Activated CD8-positive, alpha-beta memory T cell treated with anti-CD3 and anti-CD28 coated beads for 4 hours (primary cell): ENCODE measurements at places on chromosomes 5 and 9.

DNA sequence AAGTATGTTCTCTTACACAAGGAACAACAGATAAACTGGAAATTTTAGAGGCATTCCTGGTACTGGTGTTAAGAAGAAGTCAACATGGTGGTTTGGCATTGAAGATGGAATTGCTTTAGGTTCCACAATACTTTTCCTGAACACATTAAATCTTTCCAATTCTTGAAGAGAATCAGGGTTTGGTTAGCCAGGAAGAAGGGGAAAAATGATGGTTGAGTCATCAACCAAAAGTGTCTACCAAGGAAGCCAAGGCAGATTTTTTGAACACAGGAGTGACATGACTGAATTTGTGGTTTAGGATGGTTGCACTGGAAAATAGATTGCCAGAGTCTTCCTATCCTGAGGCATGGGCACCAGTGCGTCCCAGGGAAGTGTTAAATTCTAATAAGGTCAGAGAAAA, 433.4 kb downstream of the TMEM38B start:
- DNase-seq = no peak

DNA sequence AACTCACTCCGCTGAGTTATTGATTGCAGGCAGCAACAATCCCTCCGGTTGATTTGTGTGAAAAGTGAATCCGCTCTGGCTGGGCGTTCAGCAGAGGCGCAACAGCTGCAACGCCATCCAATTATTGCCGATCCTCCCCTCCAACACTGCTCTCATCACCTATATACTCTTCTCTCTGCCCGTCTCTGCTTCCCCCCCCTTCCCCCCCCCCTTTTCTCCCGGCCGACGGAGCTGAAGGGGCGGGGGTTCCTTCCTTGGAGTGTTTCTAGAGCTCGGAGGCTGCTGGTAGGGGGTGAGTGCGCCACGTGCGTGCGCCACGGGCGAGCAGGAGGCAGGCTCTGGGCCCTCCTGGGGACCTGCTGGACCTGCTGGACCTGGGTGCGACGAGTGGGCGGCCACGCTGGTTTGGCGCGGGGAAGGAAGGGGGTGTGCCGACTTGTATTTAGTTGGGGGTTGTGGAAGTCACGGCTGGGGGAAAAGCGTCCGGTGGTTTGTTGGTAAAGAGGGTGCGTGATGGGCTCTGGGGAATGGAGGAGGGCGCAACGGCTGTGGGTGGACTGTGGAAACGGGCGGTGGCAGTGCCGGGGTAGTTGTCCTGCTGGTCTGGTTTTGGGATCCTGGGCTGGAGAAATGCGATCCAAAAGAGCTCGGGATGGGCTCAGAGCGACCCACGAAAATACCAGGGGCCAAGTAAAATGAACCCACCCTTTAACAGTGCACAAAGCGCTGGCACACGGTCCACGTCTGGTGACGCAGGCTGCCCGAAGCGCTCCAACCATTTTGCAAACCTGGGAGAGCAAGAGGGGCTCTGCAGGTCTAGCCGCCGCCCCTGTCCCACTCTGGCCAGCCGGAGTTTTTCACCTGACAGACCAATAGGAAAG, 6.4 kb upstream of the MEF2C start:
- no peak for DNase-seq

- DNase-seq = no peak
These were observed 65.2 kb upstream of the PTPRD start for GRCh38 chr9:10678010-10678409.

- DNase-seq = no peak
These were observed 278.8 kb upstream of the CTNND2 start for GRCh38 chr5:12183003-12183402.

DNA sequence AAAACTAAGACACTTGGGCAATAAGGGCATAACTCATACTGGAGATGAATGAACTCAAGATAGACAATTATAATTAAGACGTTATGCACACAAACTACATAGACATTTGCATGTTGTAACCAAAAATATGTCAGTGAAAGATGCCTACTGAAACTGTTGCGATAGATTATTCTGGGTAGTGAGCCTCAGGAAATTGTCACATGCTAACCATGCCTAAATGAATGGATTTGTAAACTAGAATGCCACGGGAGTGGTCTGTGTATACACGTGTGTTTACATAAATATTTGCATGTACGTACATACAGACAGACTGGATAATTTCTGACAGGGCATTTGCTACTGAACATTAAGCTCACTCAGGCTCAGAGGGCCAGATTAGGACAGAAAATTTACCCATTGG, 1.2 kb downstream of the NIPSNAP3B start:
- no peak for DNase-seq

DNA sequence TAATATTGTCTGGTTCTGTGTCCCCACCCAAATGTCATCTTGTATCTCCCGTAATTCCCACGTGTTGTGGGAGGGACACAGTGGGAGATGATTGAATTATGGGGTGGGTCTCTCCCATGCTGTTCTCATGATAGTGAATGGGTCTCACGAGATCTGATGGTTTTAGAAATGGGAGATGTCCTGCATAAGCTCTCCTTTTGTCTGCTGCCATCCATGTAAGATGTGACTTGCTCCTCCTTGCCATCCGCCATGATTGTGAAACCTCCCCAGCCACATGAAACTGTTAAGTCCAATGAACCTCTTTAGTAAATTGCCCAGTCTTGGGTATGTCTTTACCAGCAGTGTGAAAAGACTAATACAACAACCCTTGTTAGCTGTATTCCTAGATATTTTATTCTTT, 44.5 kb downstream of the GIN1 start:
- no peak for DNase-seq

DNA sequence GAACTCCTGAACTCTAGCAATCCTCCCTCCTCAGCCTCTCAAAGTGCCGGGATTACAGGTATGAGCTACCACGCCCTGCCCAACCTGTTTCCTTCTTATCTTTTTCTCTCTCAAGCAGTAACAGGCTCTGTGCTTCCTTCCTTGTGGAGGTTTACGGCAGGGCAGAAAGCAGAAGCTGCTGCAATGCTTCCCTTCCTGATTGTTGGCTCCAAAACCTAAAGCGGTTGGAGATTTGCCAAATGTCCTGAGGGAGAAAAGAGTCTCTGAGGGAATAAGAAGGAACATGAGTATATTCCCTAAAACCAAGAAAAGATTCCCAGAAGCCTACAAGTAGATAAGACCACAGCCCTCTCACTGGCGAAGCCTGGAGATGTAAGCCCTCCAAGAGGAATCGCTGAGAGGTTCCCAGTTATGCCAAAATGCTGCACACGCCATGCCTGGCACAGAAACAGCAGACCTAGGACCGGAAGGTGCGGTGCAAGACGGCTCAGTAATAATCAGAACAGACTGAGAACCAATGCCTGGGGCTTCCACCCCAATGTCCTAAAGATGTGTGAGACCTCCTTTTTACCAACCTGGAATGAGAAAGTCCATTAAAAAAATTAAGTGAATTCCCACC, 73.2 kb downstream of the APTX start:
- no peak for DNase-seq

DNA sequence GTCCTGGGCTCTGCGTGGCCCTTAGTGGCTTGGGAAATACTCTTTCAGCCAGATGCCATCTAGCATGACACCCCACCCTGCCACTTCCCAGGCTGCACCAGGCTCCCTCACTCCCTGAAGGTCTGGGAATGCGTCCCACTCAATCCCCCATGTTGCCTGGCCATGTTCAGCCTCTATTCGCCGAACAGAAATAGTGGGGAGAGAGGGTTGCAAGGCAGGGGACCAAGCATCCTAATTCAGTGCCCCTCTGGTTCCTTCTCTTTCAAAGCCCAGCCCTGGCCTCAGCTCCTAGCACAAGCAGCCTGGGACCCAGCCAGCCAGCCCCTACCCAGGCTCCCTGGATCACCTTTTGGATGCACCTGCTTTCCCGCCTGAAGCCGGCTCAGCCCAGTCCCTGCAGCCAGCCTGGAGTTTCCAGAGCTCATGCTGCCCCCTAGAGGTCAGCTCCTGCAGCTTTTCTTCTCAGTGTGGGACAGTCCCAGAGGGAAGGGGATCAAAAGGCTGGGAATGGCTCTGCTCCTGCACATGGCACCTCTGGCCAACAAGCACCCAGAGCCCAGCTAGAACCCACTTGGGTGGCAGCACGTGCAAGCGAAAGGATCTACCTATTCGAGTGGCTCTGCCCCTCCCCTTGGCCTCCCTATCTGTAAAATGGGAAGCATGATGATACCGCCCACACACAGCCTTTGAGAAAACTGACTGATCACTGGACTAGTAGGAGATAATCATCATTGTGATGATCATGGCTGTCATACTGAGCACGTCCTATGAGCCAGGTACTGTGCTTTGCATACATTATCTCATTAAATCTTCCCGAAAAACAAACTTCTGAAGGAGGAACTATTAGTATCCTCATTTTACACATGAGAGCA, 48.7 kb upstream of the C5orf58 start:
- no peak for DNase-seq

- DNase-seq = no peak
These were observed 1.6 kb downstream of the ELL2 start for GRCh38 chr5:95959888-95960666.

DNA sequence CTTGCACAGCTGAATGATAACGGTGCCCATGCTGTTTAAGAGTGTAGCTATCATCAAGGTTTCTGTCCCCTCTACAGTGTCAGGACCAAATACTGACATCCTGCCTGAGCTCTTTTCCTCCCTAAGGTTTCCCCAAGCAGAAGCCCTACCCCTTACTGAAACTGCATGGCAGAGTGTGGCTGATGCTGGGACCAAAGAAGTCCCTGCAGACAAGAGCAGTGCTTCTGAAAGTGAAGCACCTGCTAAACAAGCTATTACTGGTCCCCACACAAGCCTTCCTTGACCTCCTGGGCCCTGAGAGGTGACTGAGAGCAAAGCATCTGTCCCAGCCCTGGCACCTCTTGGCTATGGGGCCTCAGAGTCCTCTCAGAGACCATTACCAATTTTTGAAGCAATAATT, 56.1 kb downstream of the CFAP90 start:
- no peak for DNase-seq

DNA sequence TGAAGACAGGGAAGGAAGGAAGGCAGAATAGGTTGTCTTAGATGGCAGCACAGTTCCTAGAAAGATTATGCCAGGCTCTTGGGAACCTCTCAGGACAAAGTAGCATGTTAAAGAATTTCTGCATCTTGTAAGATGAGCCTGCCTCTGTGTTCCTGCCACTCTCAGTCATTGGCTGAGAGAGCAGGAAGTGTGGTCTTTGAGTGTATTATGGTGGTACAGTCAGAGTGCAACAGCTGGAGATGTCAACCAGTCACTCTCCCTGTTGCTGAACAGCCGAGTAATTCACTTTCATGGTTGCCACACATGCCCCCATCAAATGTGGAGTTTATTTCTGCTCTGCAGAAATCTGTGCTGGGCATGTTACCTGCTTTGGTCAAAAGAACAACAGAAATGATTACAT, 659.6 kb upstream of the RIOK2 start:
- no peak for DNase-seq

- no peak for DNase-seq
These were observed 55.4 kb upstream of the MIER3 start for GRCh38 chr5:57007344-57007743.

- DNase-seq = no peak
These were observed 138.5 kb downstream of the SLC24A2 start for GRCh38 chr9:19650312-19650711.

- no peak for DNase-seq
These were observed 256.8 kb upstream of the RPS23 start for GRCh38 chr5:82534986-82535385.

- DNase-seq = no peak
These were observed 172.5 kb upstream of the GLRA1 start for GRCh38 chr5:152097128-152097527.

GRCh38 chr9:126488881-126489404, 124.8 kb upstream of the LMX1B start:
- DNase-seq = no peak

DNA sequence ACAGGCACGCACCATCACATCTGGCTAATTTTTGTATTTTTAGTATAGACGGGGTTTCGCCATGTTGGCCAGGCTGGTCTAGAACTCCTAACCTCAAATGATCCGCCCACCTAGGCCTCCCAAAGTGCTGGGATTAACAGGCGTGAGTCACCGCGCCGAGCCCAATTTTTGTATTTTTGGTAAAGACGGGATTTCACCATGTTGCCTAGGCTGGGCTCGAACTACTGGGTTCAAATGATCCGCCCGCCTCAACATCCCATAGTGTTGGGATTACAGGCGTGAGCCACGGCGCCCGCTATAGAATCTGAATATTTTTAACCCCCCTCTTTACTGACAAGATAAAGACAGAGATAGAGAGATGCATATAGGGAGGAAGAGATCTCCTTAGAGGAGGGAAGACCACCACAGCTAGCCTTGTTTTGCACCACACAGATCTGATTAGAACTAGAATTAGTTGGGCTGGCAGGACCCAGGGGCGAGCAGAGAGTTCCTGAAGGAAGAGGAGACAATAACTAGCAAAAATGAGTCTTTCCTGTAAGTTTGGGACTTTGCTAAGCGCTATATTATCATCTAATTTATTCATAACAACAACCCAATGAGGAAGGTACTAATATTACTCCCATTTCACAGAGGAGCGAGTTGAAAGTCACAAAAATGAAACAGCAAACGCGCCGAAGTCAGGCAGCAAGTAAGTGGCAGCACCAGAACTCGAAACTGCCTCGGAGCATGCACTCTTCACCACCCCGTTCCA, 1.5 kb upstream of the ANKHD1 start:
- no peak for DNase-seq

DNA sequence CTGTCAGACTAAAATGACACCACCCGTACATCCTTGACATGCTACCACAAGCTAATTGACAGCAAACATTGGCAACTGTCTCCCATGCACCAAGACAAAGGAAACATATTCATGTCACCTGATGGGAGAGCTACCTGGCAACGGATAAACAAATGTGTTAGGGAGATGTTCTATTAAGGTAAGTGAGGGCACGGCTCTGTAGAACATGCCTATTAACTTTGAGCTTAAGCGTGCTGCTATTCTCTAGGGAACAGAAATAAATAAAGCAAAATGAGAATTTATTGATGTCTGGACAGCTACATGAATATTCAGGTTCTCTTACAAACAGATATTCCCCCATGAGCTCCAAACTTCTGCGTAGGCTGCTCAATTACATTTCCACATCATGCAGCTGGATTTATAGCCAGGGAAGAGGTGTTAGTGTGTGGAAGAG, 361.4 kb upstream of the RFX3 start:
- DNase-seq = no peak

DNA sequence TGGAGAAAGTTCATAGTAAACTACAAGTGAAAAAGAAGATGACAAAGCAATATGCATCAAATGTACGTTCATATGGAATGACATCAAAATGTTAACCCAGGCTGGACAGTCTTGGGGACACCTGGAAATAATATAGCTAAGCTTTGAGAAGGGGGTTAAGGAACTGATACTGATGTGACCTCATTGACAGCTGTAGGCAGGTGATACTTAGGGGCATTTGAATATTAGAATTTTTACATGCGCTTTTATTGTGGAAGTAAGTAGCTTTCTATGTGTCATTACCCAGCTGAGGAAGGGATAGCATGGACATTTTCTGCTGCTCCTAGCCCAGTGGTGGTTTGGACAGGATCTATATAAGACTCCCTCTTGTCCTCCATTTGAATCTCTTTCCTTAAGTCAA, 299.7 kb downstream of the CWC27 start:
- DNase-seq = no peak
